Transverse colon (tissue), 4 donors: ENCODE measurements at places on chromosomes 11 and 22. TPM values are rescaled to one million over a fixed set of nuclear protein-coding genes. Genes with fewer than 3 reads are reported as not detected.
A peak's percentile ranks its signal among the peaks of the same experiment; 100 is the strongest.

The SCARF2 gene
- total RNA-seq = 7.5 TPM

The SORL1 gene
- 140 TPM for total RNA-seq

The DEFB131B gene
- not detected for total RNA-seq

The SCGB1A1 gene
- not detected for total RNA-seq

- H3K27me3 ChIP-seq = no peaks in the 10 kb centered on the region
- H3K4me1 ChIP-seq = peaks cover 37% of the 10 kb centered on the region
- no peak for DNase-seq
Observed at GRCh38 chr11:134226806-134227325, 2.4 kb downstream of the VPS26B start.

DNA sequence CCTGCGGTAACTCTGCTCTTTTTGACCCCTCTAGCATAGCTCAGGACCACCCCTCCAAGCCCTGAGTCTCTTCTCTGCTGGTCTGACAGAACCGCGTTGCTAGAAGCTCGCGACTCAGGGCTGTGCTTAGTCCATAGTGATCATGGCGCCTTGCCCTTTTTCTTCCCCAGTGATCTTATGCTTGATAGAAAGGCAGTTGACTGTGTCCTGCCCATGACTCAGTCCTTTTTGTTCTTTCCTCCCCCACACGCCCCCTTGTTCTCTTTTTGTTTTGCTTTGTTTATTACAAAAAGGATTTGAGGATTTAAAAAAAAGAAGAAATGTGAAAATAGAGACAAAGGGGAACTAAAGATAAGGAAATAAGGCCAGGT is 17.5 kb downstream of the IL17RA start:
- no peak overlapping the region for H3K4me3 ChIP-seq
- peaks cover 26% of the 10 kb centered on the region for H3K36me3 ChIP-seq
- no peak overlapping the region for H3K27ac ChIP-seq
- H3K4me1 ChIP-seq = no peaks in the 10 kb centered on the region
- no peak for DNase-seq

DNA sequence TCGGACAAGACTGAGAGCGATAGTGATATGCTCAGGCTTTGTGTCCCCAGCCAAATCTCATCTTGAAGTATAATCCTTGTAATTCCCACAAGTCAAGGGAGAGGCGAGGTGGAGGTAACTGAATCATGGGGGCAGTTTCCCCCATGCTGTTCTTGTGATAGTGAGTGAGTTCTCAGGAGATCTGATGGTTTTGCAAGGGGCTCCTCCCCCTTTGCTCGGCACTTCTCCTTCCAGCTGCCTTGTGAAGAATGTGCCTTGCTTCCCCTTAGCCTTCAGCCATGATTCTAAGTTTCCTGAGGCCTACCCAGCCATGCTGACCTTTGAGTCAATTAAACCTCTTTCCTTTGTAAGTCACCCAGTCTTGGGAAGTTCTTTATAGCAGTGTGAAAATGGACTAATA is 7.5 kb upstream of the FOLR2 start:
- H3K27me3 ChIP-seq = peaks cover 18% of the 10 kb centered on the region
- no peaks in the 10 kb centered on the region for H3K36me3 ChIP-seq
- no peak overlapping the region for H3K4me3 ChIP-seq

- H3K4me3 ChIP-seq = no peak overlapping the region
- no peaks in the 10 kb centered on the region for H3K27me3 ChIP-seq
- no peaks in the 10 kb centered on the region for H3K36me3 ChIP-seq
- peaks cover 70% of the 10 kb centered on the region for H3K4me1 ChIP-seq
Observed at GRCh38 chr11:114154271-114155047, 94.9 kb downstream of the ZBTB16 start.

DNA sequence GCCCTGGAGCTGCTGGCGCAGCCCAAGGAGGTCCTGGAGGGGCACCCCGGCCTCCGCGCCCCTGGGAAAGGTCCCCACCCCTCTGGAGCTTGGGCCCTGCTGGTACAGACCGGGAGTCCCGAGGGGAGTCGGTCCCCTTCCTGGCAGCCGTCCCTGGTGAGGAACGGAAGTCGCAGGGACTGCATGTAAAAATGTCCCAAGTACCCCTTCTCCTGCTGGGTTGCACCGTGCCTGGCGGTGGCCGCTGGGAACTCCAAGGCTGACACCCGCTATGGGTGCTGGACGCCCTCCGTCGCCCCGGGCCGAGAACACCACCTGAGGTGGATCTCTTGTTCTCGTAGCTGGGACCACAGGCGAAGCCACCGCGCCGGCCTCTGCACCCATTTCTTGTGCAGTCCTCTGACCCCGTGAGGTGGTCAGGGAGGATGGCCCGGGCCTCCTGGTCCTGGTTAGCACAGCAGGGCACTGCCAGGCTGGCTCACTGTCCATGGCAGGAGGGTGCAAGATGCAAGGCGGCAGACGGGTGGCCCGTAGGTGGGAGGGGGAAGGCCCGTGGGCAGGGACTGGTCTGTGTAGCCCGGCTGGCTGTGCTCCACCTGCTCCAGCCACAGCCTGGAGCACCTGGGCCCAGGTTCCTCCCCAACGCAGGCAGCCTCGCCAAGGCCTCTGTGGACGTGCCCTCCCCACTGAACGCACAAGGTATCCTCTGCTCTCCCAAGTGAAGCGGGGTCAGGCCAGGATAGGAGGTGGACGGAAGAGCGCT is 165.2 kb downstream of the IGLL1 start:
- H3K36me3 ChIP-seq = no peaks in the 10 kb centered on the region
- no peaks in the 10 kb centered on the region for H3K27me3 ChIP-seq
- H3K4me3 ChIP-seq = no peak overlapping the region
- H3K27ac ChIP-seq = no peak overlapping the region
- H3K4me1 ChIP-seq = no peaks in the 10 kb centered on the region

- H3K27me3 ChIP-seq = no peaks in the 10 kb centered on the region
- H3K4me1 ChIP-seq = no peaks in the 10 kb centered on the region
- H3K4me3 ChIP-seq = no peak overlapping the region
- no peaks in the 10 kb centered on the region for H3K36me3 ChIP-seq
- H3K27ac ChIP-seq = no peak overlapping the region
Observed at GRCh38 chr11:77705195-77705875, 67.7 kb upstream of the CLNS1A start.

DNA sequence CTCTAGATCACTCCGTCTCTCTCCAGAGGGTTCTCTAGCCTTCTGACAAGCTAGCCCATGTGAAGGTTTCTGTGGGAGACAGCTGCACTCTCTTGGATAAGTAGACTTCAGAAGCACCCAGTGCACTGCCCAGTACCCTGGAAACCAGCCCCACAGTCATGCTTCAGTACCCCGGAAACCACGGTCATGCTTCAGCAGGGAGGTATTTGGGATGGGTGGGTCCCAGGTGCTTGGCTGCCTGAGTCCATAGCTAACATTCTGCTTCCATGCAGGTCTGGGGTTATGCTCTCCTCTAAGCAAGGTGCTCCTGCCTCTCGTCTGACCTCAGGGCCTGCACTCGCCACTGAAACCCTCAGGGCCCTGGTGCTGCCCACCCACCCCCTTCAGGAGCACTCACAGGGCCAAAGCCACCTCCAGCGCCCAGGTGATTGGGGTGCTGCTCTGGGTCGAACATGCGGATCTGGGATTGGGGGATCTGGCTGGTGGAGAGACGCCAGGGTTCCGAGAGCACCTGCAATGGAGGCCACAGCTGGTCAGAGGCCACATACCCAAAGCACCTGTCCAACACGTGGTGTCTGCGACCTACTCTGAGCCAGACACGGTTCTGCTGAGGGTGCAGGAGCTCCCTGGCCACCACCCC is 7.3 kb upstream of the SYCE3 start:
- no peaks in the 10 kb centered on the region for H3K36me3 ChIP-seq
- H3K4me3 ChIP-seq = no peak overlapping the region

GRCh38 chr11:37456746-37457145 is 858.7 kb upstream of the RAG2 start:
- H3K4me3 ChIP-seq = no peak overlapping the region
- H3K27ac ChIP-seq = no peak overlapping the region
- no peaks in the 10 kb centered on the region for H3K4me1 ChIP-seq
- no peaks in the 10 kb centered on the region for H3K27me3 ChIP-seq
- DNase-seq = no peak

DNA sequence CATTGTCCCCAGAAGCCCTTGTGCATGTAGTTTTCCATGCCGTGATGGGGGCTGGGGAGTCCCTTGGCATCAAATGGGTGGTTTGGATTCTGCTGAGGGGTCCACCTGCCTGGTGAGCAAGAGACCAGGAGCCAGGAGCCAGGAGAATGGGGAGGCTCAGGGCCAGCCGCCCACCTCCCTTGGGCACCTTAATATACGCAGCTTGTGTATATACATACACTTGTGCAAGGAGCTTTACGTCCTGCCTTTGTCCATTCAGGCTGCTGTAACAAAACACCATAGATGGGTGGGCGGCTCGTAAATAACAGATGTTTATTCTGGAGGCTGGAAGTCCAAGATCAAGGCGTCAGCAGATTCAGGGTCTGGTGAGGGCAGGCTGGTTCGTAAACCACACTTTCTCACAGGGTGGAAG is 62.5 kb downstream of the SMIM38 start:
- no peak overlapping the region for H3K27ac ChIP-seq
- no peaks in the 10 kb centered on the region for H3K4me1 ChIP-seq
- no peak for DNase-seq
- no peak overlapping the region for H3K4me3 ChIP-seq

DNA sequence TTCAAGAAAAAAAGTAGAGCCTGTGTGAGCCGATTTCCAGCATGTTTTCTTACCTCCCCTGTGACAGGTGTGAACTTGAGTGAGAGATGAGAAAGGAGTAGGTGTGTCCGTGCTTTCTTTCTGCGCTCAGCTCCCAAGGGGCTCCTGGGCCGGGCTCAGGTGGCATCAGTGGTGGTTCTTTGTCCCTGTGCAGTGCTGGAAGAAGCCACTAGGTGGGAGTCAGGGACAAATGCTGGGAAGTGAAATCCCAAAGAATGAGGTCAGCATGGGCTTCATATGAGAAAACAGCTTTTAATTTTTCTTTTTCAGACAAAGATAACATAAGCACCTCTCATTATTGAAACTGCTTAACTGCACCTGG is 57.8 kb downstream of the PPFIBP2 start:
- peak overlapping the region; percentile 92 for H3K27ac ChIP-seq
- H3K4me3 ChIP-seq = no peak overlapping the region
- peak; percentile 82 for DNase-seq
- H3K27me3 ChIP-seq = no peaks in the 10 kb centered on the region
- no peaks in the 10 kb centered on the region for H3K36me3 ChIP-seq
- H3K4me1 ChIP-seq = peaks cover 40% of the 10 kb centered on the region

DNA sequence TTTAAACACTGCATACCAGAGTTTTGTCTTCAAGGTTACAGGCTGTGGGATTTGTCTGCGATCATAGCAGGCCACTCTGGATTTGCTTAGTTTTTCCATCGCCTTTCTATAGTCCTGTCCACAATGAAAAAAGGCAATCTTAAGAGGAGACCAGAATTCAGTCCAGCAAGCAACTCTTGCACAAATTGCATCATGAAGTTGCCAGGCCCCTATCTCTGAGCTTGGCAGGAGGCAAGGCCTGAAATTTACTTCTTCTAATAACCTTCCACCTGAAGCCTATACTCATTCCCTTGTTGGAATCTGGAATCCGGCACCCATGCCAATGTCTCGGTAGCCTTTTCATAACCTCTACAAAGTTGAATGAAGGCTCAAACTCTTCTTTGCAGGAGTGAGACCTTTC is 100.1 kb downstream of the NAV2 start:
- H3K27me3 ChIP-seq = no peaks in the 10 kb centered on the region
- no peak overlapping the region for H3K27ac ChIP-seq
- DNase-seq = no peak
- no peak overlapping the region for H3K4me3 ChIP-seq
- no peaks in the 10 kb centered on the region for H3K36me3 ChIP-seq

DNA sequence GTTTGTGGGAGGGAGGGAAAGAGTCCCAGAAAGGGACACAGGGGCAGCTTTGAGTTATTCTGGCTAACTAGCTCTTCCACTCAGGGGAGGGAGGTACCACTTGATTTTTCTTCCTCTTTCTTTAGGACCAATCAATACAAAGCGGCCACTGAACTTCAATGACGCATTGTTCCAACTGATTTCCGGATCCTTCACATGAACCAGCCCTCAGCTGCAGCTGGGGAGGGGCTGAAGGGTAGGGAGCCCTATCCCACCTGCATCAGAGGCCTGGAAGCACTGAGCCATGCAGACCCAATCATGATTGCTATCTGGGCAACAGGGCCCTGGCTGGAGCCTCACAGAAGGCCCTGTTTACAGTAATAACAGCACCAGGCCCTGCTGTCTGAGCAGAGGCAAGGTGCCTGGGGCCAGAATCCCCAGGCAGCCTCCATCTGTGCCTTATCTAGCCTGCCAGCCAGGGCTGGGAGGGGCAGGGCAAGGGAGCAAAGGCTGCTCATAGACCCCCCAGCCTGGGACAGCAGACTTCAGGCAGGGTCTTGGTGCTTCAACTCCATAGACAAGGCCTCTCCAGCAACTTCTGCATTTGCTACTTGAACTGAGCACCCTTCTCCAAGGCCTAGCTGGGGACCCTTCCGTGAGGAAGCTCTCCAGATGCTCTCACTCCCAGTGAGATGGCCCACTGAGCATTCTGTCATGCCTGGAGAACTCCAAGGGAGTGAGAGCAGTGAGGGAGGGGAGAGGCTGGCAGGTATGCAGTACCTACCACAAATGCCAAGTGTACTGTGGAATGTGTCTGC is 22.5 kb downstream of the CLPB start:
- no peaks in the 10 kb centered on the region for H3K27me3 ChIP-seq
- peaks cover 8% of the 10 kb centered on the region for H3K4me1 ChIP-seq

DNA sequence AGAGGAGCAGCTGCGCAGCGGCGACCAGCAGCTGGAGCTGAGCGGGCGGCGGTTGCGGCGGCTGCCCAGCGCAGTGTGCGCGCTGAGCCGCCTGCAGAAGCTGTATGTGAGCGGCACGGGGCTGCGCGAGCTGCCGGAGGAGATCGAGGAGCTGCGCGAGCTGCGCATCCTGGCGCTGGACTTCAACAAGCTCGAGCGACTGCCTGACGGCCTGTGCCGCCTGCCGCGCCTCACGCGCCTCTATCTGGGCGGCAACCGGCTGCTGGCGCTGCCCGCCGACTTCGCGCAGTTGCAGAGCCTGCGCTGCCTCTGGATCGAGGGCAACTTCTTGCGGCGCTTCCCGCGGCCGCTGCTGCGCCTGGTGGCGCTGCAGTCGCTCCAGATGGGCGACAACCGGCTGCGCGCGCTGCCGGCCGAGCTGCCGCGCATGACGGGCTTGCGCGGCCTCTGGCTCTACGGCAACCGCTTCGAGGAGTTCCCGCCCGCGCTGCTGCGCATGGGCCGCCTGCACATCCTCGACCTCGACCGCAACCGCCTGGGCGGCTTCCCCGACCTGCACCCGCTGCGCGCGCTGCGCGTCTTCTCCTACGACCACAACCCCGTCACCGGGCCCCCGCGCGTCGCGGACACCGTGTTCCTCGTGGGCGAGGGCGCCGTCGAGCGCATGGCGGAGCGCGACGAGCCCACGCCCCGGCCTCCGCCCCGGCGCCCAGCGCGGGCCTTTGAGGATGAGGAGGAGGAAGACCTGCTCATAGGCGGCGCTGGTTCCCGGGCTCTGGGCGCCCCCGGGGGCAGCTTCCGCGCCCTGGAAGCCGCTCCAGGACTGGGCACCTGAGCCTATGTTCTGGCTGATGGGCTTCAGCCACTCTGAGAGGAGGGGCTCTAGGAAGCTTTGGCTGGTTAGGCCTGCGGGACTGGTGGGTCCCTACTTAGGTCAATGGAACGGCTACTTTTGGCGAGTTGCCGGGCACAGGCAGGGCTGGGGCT is 787 bp downstream of the LRRC10B start:
- peaks cover 22% of the 10 kb centered on the region for H3K4me1 ChIP-seq
- H3K27me3 ChIP-seq = peaks cover 43% of the 10 kb centered on the region
- H3K4me3 ChIP-seq = peak overlapping the region; percentile 44
- H3K27ac ChIP-seq = peak overlapping the region; percentile 70
- DNase-seq = peak; percentile 71

- no peaks in the 10 kb centered on the region for H3K36me3 ChIP-seq
- no peak overlapping the region for H3K4me3 ChIP-seq
- no peak for DNase-seq
- no peaks in the 10 kb centered on the region for H3K27me3 ChIP-seq
- no peak overlapping the region for H3K27ac ChIP-seq
Observed at GRCh38 chr11:17263769-17264168, 12.8 kb upstream of the NUCB2 start.
